ENCODE measurements at places on chromosomes 4 and X.

GRCh38 chrX:125203737-125204578, 115.7 kb upstream of the TEX13C start:
- DNase-seq, result no peak

- DNase-seq, result peak; percentile 29
Observed at GRCh38 chr4:183348706-183349659, 26.8 kb upstream of the CLDN24 start.

DNA sequence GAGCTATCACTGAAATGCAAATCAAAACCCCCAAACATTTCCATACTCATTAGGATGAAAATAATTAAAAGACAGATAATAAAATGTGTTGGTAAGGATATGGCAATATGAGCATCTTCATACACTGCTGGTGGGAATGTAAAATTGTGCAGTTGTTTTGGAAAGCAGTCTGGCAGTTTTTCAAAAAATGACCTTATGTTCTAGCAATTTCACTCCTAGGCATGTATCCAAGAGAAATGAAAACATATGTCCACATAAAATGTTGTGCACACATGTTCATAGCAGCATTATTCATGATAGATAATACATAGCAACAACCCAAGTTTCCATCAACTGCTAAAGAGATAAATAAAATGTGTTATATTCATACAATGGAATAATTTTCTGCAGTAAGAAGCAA, 14.8 kb upstream of the GPRASP2 start:
- no peak for DNase-seq

GRCh38 chr4:20015636-20016224, 236.0 kb upstream of the SLIT2 start:
- DNase-seq, result no peak

Data from activated T-cell treated with anti-CD3 and anti-CD28 coated beads for 48 hours (primary cell).